ENCODE measurements at places on chromosomes 2 and 18.

DNA sequence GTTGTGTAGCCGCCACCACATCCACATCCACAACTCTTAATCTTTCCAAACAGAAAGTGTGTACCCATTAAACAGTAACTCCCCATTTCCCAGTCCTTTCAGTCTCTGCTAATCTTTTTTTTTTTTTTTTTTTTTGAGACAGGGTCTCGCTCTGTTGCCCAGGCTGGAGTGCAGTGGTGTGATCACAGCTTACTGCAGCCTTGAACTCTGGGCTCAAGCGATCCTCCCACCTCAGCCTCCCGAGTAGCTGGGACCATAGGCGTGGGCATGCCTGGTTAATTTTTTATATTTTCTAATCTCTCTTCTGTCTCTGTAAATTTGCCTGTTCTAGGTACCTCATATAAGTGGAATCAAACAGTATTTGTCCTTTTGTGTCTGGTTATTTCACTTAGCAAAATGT is 3.6 kb downstream of the EIF2AK2 start:
- no peak for DNase-seq

DNA sequence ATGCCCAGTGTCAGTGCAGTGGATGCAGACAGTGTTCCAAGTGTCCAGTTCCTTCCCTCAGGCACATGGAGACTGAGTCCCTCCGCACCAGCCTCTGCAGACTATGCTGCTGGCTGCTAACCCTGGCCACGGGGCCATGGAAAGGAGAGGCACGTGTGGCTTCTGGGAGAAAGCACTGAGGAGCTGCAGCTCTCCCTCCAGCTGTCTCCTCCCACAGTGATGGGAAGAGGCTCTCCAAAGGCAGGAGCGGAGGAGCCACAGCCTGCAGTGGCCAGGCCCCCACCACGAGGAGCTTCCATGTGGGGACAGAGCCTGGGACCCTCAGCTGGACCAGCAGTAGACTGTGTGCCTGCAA is 141.1 kb downstream of the NDUFA10 start:
- no peak for DNase-seq

- DNase-seq, result no peak
These were observed 51.0 kb downstream of the AAK1 start for GRCh38 chr2:69592511-69592910.

DNA sequence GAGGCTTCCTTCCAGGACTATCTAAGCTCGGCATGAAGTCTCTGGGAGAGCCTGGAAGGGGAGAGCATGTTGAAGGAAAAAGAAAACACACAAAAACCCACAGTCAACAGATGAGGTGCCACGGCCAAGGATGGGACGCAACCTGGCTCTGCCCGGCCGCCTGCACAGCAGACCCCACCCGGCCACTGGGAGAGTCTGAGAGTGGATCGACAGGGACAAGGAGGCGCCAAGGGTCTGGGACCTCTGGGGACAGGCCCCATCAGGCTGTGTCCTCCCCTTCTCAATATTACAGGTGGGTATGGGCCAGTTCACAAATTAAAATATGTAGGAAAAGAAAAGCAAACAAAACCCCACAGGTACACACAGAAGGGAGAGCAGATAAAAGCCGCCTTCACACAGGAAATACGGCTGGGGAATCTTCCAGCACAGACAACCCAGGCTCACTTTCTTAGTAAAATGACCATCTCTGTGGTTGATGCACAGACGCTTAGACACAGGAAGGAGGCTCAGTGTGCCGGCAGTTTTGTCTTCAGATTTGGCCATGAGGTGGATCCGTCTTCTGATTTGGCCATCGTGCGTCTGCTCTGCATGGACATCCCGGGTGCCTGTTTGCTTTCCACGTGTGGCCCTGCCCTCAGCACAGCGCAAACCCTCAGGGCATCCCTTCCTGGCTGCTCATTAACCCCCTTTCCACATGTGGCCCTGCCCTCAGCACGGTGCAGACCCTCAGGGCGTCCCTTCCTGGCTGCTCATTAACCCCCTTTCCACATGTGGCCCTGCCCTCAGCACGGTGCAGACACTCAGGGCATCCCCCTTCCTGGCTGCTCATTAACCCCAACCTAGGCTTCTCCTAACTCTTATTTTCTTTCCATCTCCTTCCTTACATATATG is 138.4 kb downstream of the EIPR1 start:
- DNase-seq, result no peak

DNA sequence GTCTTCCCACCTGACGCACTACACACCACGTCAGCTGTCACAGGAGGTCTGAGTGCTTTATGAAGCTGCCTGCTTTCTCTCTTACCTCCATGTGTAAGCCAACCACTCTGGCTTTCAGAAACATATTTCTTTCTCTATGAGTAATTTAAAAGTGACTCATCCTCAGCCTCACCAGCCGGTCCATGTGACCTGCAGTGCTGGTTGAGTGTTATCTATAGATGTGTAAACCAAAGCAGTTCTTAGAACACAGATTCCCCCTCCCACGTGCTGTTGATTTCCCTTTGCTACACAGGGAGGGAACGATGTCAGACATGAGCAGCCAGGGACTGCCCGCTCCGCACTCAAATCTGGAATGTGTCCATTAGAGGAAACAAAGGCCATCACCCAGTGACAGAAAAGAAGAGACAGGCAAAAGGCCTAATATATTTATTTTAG is 157.8 kb downstream of the BCL2 start:
- DNase-seq, result peak; percentile 79

DNA sequence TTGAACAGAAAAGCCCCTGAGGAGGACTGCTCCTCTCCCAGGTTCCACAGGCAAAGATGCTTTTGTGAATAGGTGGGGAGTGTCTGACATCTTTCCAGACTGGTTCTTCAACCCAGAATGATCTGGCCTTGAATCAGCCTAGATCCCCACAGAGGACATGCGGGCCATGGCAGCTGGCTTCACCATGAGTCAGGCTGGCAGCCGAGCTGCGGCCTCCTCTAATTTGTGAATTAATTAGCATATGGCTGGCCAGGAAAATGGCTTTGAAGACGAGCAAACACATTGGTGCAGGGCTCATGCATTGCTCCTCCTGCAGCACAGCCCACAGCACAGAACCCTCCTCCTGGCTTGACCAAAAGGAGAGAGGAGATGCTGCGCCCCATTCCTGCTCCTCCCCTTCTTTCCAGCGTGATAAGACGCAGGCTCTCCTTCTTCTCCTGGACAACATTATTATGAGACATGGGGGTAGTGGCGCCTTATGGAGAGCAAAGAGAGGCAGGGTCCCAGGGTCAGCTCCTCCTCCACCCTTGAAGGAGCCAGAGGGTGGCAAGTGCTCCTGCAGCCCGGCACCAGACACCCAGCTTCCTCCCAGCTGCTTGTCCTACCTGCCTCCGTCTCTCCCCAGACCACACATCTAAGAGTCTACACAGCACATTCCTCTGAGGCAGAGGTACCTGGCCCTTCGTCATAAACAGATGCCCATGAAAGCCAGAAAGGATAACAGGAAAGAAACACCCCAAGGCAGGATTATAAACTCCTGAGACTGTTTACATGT is 66.7 kb downstream of the EDAR start:
- no peak for DNase-seq

DNA sequence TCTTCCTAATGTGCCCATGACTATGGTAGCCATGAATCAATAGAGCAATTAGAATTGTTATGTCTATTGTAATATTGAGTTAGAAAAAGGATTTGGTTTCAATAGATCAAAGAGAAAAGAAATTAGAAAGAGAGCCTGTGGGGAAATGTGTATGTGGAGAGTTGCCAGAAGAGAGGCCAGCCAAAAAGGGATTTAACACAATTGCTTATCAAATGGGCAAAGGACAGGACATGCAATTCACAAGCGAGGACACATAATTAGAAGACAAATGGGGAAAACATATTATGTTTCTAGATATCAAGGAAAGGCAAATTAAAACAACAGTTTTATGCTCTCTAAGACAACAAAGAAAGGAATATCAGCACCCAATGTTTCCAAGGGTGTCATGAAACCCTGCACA is 403.2 kb upstream of the KLHL29 start:
- no peak for DNase-seq

Data from effector CD4-positive, alpha-beta T cell (primary cell).